NCI-H446 treated with DMSO at 0.1 percent for 48 hours (cell line): ENCODE measurements at places on chromosomes 3 and 15.

DNA sequence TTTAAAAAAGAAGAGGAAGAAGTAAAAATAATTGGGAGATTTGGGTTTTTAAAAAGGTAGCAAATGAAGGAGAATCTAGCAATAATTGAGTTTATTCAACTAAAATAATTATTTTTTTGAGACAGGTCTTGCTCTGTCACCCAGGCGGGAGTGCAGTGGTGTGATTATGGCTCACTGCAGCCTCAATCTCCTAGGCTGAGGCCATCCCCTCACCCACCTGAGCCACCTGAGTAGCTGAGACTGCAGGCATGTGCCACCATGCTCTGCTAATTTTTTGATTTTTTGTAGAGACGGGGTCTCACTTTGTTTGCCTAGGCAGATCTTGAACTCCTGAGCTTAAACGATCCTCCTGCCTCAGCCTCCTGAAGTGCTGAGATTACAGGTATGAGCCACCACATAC, 27.7 kb upstream of the ARF4 start:
- no peak for DNase-seq

DNA sequence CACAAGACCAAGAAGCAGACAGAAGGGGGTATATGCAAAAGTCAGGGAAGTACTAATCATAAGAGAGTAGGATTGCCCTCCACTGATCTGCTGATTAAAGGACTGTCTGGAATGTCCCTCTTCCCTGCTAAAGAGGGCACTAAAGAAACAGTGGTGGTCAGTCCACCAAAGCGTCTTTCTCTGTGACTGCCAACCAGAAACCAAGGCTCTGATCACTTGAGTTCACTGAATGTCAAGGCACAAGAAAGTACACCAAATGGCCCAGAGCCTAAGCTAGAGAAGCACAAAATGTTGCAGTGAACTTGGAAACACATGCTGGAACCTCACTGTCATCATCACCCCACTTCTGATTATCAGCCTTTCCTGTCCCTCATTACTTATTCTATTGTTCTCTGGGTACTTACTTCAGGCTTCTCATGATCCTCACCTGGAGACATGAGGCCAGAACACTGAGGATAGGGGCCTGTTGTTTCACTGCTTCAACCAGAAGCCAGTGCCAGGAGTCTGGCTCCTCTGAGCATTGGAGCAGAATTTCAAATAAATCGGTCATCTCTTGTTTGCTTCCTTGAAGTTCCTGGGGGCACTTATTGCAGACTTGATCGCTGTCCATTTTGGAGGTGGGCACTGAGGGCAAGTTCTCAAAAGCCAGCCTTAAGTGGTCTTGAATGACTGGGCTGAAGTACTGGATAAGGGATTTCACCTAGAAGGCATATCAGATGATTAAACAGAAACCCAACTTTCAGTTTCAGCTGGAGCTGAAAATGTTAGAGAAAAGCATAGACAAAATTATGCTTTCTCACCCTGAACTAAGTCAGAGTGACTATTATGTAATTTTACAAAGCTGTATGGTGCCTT, 58.9 kb downstream of the EIF3J start:
- no peak for DNase-seq

DNA sequence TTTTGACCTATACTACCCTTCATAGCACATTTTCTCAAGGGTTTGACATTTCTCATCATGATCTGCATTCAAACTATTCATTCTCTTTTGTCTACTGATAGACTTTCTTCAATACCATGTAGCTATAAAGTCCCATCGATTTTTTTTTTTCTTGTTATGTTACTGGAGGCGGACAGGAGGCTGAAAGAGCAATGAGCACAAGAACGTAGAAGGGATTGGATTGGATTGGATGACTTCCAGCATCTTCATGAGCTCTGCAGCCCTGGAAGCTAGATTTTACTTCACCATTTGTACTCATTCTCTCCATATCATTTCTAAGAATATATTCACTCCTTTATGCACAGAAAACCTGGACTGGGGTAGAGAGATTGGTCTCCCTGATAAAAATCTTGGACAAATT, 43.2 kb downstream of the DUT start:
- no peak for DNase-seq

- no peak for DNase-seq
These were observed 667.6 kb downstream of the NAALADL2 start for GRCh38 chr3:175526609-175527280.

- no peak for DNase-seq
These were observed 28.9 kb downstream of the FOXP1 start for GRCh38 chr3:71554649-71555048.

- peak; percentile 26 for DNase-seq
These were observed 71.2 kb upstream of the SOX14 start for GRCh38 chr3:137692803-137693431.

DNA sequence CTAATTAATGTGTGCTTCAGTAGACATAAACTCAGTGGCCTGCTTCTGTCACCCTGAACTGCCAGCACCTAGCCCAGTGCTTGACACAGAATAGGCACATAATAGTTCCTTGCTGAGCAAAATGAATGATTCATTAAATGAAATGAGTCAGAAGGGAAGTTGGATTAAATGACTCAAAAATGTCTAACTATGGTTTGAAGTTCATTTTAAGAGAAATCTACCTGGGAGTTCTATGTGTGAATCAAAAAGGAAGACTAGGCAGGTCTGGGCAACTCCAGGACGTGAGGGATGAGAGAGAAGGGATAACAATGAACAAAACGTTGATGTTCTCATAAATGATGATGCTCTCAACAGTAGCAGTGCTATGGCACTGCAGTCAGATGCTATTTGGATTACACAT, 175.0 kb downstream of the CFAP20DC start:
- DNase-seq: no peak

DNA sequence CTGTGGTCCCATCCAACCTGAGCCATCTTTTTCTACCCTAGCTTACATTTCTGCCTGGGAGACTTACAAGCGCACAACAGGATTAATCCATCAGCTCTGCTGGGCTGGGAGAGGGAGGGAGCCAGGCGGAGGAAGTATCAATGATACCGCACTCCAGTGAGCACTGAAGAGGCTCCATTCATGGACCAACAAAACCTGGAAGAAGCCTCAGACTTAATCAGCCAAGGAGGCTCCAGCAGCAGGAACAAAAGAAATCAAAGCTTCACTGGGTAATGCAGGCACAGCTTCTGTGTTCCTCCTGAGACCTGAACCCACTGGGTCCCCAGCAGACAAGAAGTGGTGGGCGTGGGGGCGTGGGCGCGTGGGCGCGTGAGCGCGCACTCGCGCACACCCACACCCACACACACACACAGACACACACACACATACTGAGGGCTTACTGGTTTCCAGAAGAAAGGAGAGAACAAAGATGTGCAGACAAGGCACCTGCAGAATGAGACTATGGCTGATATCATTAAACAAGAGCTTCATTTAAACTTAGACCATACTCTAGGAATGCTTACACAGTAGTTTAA, 87.0 kb upstream of the BOC start:
- DNase-seq: peak; percentile 43

DNA sequence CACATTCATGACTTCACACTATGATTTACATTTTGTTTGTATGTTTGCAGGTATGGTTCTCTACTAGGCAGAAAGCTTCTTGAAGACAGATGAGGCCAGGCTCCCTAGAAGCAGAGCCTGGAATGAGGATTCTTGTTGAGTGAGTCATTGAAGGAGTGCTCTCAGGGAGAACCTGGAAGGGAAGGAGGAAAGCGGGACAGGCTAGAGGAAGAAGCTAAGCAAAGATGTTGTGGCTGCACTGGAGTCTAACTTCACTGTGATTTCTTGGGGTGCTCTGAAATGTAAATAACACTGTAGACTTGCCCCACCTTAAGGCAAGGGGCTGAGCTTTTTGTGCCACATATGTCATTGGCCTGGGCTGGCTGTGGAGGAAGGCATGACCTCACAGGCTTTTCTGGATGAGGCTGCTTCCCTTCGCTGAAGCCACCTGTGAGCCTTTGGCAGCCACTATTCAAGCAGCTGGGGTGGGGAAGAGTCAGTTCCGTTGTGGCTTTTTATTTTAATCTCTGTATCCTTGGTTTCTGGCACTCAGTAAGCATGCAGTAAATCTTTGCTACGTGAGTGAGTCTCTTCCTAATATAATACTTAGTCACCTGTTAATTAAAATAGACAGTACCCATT, 307.3 kb downstream of the SV2B start:
- DNase-seq: peak; percentile 60

DNA sequence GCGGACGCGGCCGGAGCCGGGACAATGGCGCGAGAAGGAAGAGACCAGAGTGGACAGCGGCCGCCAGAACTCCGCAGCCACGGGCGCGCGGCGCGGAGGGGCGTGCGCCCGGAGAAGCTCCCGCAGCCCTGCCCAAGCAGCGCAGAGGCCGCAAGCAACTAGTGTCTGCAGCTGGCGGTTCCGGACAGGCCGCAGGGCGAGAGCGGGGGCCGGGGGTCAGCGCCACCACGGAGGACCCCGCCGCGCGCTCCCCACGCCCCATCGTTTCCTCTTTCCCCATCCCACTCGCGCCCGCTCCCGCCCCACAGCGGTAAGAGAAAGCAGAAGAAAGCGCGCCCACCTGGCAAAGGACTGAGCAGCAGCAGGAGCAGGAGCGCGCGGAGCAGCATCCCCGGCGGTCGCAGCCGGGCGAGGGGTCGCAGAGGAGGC, 440 bp downstream of the PRTG start:
- DNase-seq: no peak

DNA sequence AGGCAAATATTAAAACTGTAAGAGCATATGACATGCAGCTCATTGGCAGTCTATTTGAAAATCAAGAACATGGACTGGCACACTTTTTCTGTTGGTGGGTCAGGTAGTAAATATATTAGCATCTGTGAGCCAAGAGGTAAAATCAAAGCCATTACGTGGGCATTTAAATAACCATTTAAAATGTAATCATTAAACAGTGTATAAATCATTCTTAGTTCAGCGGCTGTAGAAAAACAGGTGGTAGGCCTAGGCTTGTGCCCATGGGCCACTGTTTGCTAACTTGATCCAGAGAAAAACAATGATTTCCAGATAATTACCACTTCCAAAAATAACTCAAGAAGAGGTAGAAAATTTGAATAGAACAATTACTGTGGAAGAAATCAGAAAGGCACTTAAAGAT, 105.1 kb downstream of the CHST2 start:
- DNase-seq: no peak

GRCh38 chr3:123071581-123071980, 4.8 kb downstream of the PDIA5 start:
- no peak for DNase-seq
